C1 segment of cervical spinal cord (tissue), 14 donors: ENCODE measurements at places on chromosomes 2 and 18.
A peak's percentile ranks its signal among the peaks of the same experiment; 100 is the strongest.

GRCh38 chr2:104787298-104788065 lies 66.4 kb upstream of the POU3F3 start:
- DNase-seq, result no peak

GRCh38 chr2:224442071-224442967 lies 40.4 kb upstream of the FAM124B start:
- no peak for DNase-seq

- DNase-seq, result no peak
Measured at GRCh38 chr2:188119112-188119838, 172.4 kb upstream of the GULP1 start.

DNA sequence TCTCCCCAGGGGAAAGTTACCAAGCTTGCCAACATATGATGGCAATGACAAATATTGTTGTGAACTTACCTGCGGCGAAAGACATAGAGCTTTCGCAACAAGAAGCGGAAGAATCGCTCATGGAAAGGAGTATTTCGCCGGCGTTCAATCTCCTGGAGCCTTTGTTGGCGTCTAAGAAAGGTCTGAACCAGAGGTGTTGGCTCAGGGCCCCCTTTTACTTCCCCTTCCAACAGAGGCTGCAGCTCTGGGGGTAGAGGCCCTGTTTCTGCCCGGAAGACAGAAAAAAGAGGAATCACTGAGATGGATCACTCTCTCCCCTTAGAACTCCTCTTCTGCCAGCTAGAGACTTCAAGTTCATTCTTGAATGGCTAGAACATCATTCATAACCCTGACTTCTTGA lies 10.8 kb downstream of the GGCX start:
- DNase-seq, result no peak

DNA sequence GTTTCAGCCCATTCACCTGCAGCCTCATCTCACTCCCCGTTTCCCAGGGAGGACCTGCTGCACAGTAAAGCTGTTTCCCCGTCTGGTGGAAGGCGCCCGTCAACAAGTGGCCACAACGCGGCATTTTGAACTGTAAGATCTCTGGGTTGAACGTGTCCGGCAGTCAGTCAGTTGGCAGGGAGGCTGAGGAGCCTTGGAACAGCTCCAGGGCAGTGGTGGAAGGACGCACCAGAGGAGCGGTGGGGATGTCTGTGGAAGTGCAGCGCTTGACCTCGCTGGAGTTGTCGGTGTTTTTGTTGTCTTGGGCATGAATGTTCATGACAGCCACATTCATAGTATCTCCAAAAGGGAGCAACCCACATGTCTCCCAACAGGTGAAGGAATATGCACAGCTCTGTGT lies 31.4 kb upstream of the MBP start:
- DNase-seq, result no peak

GRCh38 chr2:145569108-145569507 lies 1049.2 kb upstream of the ZEB2 start:
- DNase-seq, result no peak

- DNase-seq, result no peak
Measured at GRCh38 chr18:59270689-59271257, 2.5 kb downstream of the RAX start.

DNA sequence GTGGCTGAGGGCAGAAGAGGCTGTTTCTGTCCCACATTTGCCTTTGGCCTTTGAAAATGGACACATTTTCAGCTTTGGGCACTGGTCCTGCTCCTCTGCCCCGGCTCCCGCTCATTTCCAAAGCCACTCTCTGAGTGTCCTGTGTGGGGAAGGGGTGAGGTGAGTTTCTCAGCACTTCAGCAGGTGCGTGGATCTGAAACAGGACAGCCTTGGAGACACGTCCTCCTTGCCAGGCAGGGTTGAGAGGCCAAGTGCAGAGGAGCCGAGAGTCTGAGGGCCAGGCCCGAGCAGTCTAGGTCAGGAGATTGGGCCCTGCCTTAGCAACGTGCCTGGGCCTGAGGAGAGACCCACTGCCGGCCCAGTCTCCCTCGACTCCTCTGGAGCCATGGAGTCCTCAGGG lies 21.9 kb upstream of the ALPI start:
- no peak for DNase-seq

- no peak for DNase-seq
Measured at GRCh38 chr2:147937744-147938349, 82.7 kb downstream of the ORC4 start.

GRCh38 chr2:30584116-30584515 lies 137.1 kb downstream of the LCLAT1 start:
- no peak for DNase-seq

GRCh38 chr2:46471-47345 lies at the start of gene FAM110C:
FAM110C (minus strand) TSS chr2:46505; CDS start chr2:46385, 120 bp downstream.
- DNase-seq, result peak; percentile 26

GRCh38 chr2:119473621-119474370 lies 42.1 kb downstream of the TMEM37 start:
- DNase-seq, result no peak

- DNase-seq, result no peak
Measured at GRCh38 chr18:48904091-48904490, 46.7 kb downstream of the SMAD7 start.

DNA sequence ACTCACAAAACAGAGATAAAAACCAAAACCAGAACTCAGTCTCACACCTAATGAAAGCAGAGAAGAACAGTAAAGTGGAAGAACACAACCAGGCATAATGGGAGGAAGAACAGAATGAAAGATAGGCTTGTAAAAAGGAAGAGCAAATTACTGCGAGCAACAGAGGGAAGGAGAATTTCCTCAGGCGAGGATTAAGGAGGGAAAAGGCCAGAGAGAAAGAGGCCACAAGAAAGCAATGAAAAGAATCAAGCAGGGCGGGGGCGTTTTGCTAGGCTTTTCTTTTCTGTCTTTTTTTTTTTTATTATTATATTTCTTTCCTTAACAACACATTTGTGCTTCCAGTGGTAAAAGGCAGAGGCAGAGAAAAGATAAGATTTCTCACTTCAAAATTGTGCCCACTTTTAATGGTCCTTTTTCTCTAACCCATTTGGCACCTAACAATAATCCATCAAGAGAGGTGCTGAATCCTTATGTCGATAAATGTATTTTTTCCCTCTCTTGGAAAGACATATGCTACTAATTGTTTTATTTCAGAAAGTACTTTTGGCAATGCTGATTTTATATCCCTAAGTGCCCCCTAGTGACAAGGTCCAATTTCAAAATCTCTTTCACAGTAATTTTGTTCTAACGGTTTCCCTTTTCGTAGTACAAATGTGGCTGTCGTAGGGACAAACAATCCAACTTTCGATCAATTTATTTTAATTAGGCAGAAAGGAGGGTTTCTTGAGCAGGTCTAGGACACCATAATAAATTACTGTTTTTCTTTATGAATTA lies 138.7 kb upstream of the AQP4 start:
- no peak for DNase-seq

- peak; percentile 38 for DNase-seq
Measured at GRCh38 chr2:227406177-227407031, 18.7 kb upstream of the SCYGR1 start.

GRCh38 chr2:132503701-132504100 lies 87.1 kb downstream of the GPR39 start:
- DNase-seq, result no peak

DNA sequence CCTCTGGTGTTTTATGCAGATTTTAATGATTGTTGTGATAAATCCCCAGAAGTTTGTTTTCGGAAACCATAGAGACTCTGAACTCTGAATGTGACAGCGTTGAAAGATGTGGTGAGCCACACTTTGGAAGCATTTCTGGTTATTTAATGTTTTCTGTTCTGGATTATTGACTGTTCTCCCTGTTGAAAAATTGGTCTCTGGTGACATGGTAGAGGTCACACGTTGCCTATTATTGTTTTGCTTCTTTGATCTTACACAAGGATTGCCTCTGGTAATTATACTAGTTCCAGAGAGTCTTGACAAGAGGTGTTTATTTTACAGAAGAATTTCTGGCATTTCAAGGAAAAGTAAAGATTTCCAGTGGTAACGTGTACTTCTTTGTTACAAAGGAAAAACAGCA lies 127.1 kb downstream of the GREB1L start:
- no peak for DNase-seq

- DNase-seq, result no peak
Measured at GRCh38 chr2:212484563-212485080, 54.0 kb downstream of the ERBB4 start.

GRCh38 chr2:197324801-197325200 lies 14.2 kb upstream of the ANKRD44 start:
- DNase-seq, result no peak

GRCh38 chr2:102356741-102357140 lies 1.1 kb downstream of the IL18R1 start:
- no peak for DNase-seq

- DNase-seq, result no peak
Measured at GRCh38 chr2:55782528-55783173, 89.0 kb upstream of the PNPT1 start.

- DNase-seq, result no peak
Measured at GRCh38 chr2:197672371-197672893, 3.0 kb downstream of the RFTN2 start.

- no peak for DNase-seq
Measured at GRCh38 chr2:198137733-198138132, 333.3 kb downstream of the PLCL1 start.

DNA sequence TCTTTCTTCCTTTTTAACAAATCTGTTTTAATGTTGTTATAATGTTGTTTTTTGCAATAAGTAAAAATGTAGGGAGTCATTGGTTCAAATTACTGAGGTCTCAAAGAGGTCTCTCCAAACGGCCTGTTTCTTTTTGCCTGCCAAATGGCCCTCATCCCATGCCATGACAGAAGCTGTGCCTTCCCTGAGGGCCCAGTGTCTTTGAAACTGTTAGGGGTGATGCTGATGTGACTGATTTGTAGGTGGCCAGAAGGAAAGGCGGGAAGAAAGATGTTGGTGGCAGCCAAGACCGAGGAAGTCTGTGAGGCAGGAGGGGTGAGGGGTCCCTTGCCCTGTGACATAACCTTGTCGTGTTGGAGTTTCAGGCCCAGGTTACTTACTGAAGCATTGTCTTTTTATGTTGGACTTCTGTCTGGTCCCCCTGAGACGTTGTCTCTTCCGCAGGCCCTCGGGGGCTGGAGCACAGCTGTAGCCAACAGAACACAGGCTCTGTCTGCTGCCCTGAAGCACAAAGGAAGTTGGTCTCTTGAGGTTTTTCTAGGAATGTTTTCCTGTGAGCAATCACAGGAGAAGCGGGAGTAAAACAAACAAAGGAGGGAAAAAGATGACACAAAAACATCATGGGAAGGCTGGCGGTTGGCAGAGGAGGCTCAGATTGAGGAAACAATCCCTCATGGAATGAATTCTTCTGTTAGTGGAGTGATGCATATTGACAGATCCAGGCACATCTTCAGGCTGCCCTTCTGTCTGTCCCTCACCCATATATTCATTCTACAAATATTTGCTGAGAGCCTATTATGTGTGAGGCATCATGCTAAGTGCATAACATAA lies 4.9 kb upstream of the ST3GAL5 start:
- DNase-seq, result no peak

GRCh38 chr2:237180187-237180586 lies 94.5 kb downstream of the COPS8 start:
- DNase-seq, result no peak

DNA sequence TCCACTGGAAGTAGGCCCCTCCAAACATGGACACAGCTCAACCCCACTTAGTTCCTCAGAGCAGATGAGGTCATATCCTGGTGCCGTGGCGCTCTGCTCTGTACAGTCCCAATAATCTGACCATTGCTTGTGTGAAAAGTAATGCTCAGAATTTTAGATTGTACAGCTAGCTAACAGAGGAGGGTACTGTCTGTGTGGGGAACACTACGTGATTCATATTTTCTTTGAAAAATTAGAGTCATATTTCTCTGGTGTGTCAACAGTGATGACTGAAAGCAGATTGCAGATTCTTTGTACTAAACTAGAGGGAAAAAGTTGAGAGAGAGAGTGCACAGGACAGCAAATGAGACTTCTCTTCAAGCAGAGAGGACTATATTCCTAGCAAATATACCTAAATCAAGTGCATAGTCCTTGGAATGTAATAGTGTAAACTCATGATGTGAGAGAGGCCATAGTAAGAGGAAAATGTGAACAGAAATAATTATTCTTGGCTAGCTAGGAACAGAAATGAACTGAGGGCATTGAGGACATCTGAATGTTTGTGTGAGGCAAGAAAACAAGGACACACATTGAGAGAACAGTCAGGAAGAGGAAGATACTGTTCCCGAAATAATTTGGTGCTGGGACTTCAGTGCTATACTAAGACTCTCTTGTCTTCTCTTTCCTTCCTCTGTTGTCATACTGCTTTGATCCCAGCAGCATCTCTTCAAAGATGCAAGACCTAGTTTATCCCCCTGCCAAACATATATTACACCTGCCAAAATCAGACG lies 157.0 kb upstream of the RND3 start:
- no peak for DNase-seq

GRCh38 chr2:26769089-26769761 lies 5.1 kb downstream of the SLC35F6 start:
- peak; percentile 46 for DNase-seq

GRCh38 chr18:62558015-62558663 lies 35.3 kb downstream of the ZCCHC2 start:
- no peak for DNase-seq

- no peak for DNase-seq
Measured at GRCh38 chr2:197850882-197851450, 46.6 kb downstream of the PLCL1 start.

GRCh38 chr2:163475815-163476214 lies 260.0 kb downstream of the FIGN start:
- no peak for DNase-seq

- DNase-seq, result no peak
Measured at GRCh38 chr2:220300806-220301205, 673.4 kb downstream of the SLC4A3 start.

DNA sequence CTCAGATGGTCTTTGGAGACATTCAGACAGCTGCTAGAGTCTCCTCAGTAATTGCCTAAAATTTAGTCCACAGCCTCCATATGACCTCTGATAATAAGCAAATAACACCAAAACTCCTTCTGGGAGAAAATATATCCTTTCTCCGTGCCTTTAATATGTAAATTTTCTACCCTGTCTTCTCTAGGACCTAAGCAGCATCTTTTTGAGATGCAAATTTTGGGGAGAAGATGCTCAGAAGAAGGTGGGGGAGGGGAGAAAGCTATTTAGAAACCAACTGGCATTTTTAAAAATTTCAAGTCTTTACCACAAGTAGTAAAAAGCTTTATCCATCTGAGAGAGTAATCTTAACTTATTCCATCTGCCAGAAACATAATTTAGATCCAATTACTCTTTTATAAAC lies 120.4 kb upstream of the MSH6 start:
- no peak for DNase-seq

GRCh38 chr2:84481702-84482101 lies 22.6 kb upstream of the SUCLG1 start:
- DNase-seq, result no peak

DNA sequence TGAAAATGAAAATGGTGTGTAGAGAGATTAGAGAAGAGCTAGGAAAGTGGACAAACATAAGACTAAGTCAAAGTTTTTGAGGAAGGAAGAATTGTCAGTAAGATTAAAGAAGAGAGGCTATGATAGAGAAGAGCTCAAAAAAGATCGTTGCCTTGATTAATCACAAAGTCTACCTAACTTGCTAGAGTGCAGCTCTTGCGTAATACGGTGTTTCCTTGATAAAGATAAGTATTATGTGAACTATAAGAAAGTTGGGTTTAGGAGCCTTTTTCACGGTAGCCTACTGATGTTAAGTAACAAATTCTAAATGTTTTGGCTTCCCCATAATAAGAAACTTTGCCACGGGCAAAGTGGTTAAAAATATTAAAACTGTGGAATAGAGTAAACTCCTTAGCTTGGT lies 226.4 kb upstream of the NRXN1 start:
- no peak for DNase-seq
